ENCODE measurements at places on chromosomes 1 and 21.

DNA sequence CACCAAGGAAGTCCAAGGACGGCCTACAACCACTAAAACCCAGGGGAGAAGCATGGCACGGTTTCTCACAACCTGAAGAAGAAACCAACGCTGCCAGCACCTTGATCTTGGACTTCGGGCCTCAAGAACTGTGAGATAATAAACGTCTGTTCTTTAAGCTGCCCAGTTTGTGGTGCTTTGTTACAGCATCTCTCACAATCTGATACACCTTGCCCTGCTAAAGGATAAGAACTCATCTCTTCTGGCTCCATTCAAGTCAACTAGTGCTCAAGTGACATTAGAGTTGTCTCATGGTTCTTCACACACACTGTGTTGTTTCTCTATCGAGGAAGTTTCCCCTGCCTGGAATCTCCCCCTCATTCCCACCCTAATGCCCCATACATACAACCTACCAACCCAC, 314.4 kb upstream of the RUNX1 start:
- no peak for DNase-seq

DNA sequence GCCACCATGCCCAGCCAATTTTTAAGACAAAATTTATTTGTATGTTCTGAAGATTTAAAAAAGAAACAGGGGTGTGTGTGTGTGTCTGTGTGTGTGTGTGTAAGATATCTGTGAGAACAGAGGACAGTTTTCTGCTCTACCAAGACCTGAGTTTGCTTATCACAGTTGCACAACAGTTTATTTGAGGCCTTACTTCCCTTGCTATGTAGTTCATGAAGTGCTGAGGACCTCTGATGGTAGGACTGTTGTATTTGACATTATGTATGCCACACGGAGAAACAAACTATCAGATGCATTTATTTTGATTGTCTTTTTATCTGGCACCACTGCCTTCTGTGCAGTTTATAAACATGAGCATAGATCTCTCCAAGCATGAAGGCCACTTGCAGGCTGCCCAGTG, 355.2 kb downstream of the PBX1 start:
- no peak for DNase-seq

DNA sequence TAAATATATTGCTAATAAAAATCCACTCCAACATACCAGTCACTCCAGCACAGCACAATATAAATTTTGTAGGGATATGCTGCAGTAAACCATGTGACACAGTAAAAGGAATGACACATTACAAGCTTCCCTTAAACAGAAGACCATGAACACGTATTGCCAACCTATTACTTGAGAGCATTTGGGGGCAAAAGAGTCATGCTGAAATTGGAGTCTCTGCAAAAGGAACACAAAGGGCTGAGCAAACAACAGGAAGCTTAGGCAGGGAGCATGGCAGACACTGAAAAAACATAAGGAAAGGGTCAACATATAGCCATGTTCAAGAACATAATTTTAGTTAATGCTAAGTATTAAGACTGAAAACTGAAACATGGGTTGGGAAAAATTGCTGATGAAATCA, 214.5 kb downstream of the SMYD3 start:
- DNase-seq, result no peak

DNA sequence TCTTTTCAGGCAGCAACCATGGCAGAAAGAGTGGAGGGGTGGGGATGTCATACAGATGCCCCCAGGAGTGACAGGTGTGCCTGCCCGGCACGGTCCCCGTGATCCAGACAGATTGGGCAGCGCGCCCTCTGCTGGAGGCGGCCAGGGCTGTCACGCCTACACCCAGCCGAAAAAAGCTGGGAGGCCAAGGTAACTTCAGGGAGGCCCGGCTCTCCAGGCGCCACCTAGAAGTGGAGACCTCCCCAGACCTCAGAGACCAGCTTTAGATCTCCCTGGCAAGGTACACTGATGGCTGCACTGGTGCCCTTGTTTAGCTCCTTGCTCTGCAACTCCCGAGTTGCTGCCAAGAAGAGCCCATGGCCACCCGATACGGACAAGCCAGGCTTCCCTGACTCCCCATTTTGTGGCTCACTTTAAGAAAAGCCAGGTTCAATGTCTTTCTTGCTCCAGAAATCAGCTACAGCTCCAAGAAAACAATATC, 6.6 kb downstream of the GOLT1A start:
- peak; percentile 83 for DNase-seq

GRCh38 chr1:209853676-209854075, 25.9 kb downstream of the UTP25 start:
- no peak for DNase-seq

- peak; percentile 24 for DNase-seq
Observed at GRCh38 chr1:236281198-236281653, 532 bp downstream of the ERO1B start.

DNA sequence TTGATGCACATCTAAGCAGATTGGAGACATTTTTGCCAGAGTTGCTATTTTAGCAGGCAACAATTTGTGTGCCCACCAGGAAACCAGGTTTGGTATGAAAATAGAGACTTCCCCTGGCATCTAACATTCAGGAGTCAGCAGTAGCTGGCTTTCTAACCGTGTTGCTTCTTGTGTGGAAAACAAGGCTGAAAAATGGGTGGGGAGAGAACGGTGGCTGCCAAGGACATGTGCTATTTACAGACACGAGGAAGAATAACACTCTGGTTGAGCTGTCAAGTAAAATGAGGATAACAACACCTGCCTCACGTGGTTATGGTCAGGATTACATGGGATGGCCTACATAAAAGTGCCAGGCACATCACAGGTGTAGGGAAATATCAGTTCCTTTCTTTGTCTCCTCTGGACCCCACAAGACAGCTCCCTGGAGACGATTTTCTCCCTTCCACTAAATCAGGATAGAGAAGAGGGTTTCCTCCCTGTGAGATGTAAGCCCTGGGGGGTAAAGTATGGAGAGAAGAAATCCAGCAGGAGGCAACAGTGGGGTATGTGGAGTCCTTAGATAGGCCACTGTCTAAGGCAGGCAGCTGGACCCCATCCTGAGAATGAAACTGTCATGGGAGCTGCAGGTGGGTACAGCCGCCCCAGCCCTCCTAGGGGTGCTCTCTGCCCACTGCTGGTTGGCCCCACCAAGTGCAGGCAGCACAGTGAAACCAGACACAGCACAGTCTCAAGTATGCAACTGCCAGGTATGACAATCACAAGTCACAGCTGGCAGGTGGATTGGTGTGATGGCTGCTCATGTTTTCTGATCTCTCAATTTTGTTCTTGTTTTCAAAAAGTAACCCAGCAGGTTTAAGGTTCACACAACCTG, 80.3 kb downstream of the TENT5C start:
- DNase-seq, result no peak

DNA sequence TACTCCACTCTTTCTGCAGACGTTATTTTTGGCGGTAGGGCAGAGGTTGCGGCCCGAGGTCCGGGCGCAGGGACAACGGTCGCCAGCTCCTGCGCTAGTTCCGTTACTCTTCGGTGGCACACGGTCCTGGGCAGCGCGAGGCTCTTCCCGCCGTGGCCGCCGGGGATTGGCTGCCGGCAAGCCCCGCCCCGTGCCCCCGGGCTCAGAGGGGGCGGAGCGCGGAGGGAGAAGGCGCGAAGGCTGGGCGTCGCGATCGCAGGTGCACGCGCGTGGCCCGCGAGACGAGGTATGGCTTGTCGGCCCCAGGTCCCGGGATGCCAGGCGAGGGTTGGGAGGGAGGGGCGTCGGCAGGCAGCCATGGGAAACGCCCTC, 518 bp upstream of the SHE start:
- no peak for DNase-seq

DNA sequence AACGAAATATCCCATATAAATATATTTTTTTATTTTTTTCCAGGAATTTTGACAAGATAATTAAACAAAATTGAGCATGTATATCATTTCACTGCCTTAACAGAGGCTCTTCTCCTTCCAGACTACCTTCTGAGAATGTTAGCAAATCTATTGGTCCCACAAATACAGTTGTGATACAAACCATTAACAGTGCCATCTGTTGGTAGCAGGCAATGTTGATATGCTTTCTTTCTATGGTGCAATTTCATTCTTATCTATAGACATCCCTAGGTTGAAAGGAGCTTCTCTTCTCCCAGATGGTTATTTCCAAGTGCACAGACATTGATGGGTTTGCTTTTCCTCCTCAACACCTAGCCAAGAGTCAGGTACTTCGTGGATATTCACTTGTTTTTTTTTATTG, 303.6 kb downstream of the USH2A start:
- DNase-seq, result no peak

DNA sequence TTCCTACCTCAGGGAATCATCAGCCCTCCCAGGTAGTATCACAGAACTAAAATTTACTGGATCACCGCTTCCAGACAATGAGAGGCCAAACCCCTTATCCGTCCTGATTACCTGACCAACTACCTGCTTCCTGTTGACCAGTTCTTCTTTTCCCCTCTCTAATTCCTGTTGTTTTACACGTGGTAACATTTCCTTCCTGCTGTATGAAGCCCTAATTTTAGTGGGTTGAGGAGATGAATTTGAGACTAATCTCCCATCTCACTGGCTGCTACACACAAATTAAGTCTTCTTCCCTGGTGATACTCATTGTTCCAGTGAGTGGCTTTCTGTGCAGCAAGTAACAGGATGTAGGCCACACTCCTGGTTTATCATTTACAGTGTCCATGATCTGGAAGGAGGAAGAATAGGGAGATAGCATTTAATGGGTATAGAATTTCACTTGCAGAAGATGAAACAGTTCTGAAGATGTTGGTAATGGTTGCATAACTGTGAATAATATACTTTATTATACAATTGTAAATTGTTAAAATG, 2112.9 kb downstream of the NCAM2 start:
- DNase-seq, result no peak

DNA sequence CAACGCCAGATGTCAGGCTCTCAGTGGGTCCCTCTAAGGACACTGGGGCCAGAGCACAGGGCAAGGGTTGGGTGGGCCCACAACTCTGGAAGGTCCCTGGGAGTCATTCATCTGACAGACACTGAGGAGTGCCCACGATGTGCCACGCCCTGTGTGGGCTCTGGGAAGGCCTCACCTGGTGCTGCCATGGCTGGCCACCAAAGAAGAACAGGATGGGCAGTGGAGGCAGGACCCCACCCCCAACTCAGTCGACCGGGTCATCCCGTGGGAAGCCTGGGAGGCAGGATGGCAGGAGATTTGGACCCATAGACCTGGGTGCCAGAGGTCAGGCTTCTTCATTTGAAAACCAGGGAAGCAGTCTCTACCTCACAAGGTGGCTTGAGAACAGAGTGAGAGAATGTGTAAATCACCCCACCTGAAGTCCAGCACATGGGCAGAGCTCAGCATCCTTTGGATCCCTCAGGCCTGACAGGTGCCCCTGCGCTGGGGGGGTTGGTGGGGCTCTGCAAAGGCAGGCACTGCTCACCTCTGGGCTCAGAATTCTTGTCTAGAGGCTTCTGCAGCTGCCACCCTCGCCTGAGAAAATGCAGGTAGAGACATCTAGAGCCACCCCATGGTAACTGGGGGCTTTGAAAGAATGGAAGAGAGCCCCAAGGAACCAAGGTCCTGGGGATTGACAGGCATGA, 1.2 kb upstream of the SELENON start:
- DNase-seq, result no peak

DNA sequence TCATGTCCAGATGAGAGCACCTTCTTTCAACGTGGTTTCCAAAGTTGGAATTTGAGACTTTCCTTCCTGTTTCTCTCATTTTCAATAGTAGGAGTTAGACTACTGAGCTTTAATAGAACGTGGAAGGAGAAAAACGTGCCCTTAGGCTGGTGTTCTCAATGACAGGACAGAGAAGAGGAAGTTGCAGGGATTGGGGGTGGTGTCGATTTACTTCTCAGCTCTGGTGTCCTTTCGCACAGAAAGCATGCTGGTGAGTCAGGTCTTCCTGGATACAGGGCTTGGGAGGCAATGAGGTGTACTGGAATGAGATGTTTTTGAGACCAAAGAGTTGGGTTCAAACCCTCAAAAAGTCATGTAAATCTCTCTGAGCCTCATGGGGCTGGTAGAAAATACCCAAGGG, 67.1 kb downstream of the HIVEP3 start:
- no peak for DNase-seq

Measured in activated CD4-positive, alpha-beta T cell treated with anti-CD3 and anti-CD28 coated beads, Interleukin-2, amount 50 U/mL, for 48 hours (primary cell).